ENCODE measurements at places on chromosomes 6 and 20.

DNA sequence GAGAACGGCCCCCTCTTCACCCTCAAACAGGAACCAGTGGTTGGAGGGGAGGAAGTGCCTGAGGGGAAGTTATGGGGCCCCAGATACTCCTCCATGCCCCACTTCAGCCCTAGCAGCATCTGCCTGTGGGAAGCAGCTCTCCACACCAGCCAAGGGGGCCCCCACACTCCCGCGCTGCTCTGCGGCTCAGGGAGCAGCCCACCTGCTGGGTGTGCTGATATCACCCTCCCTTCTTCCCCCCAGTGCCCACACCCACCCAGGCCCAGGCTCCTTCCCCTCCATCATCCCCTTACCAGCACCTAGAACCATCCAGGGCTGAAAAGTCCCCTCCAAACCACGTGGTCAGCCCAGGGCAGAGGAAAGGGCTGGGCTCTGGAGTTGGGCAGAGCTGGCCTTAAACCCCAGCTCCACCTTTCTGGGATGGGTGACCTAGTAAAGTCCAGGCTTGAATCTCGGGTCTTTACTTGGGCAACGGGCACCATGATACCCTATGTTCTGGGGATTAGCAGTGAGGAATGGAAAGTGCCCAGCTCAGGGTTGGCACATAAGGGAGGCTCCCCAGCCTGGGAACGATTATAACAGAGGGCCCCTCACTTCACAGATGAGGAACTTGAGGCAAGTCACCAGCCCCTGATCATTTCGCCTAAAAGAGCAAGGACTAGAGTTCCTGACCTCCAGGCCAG, 663 bp downstream of the LST1 start:
- DNase-seq = no peak

DNA sequence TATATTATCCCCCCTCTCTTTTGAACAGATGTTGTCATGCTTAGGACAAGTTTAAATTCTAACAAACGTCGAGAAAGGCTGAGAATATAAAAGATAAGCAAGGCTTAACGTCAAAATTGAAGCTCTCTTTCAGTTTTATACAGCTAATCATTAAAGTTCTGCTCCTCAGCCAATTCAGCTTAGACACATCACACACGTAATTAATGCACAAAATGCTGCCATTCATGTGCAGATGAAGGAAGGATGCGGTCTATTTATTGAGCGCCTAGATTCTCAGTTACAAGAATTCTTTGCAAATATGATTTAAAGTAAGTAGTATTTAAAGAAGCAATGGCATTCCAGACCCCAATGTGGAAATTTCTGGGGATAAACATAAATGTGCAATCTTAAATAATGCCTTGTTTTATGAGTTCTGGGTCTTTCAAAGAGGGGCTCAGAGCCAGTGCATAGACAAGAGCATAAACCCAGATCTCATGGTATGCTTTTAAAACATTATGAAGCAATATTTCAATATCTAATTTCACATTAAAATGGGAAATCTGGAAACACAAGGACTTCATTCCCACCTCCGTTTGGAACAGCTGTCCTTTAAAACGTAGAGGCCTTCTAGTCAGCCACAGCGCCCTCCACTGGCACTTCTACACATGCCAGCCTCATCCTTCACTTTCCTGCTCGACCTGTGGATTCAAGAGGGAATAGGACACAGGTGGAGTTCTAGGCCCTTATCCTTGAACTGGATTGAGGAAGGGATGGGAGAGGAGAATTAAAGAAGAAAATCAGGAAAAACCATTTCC, 85.8 kb downstream of the LYRM4 start:
- no peak for DNase-seq

- DNase-seq = no peak
Observed at GRCh38 chr6:129469070-129469662, 240.8 kb downstream of the ARHGAP18 start.

GRCh38 chr6:72324591-72324990, 297.3 kb upstream of the KCNQ5 start:
- no peak for DNase-seq

GRCh38 chr6:29758761-29759160, 35.5 kb downstream of the HLA-F start:
- no peak for DNase-seq

- no peak for DNase-seq
Observed at GRCh38 chr20:59165396-59165795, 1.8 kb downstream of the ZNF831 start.

DNA sequence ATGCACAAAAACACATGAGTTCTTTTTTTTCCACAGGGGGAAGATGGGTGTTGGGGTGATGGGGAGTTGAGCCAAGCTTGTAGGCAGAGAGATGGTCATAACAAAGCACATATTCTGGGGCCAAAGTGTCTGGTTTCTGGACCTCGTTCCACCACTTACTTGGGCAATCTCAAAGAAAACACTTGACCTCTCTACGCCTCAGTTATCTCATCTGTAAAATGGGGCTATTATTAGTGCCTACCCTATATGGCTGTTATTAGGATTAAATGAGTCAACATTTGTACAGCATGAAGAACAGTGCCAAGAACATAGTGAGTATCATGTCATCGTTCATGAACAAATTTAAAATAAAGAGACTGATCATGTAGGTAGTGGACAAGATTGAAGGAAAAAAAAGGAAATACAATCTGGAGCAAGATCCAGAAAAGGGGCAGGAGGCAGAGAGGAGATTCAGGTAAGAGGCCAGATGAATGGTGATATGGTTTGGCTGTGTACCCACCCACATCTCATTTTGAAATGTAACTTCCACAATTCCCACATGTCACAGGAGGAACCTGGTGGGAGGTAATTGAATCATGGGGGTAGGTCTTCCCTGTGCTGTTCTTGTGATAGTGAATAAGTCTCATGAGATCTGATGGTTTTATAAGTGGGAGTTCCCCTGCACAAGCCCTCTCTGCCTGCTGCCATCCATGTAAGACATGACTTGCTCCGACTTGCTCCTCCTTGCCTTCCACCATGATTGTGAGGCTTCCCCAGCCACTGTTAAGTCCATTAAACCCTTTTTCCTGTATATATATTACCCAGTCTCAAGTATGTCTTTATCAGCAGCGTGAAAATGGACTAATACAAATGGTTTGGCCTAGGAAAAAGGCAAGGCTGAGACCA, 14.2 kb downstream of the EEF1E1 start:
- no peak for DNase-seq

Data from Caki2 (cell line).